ENCODE measurements at places on chromosomes 7 and 10. TPM values are rescaled to one million over a fixed set of nuclear protein-coding genes. Genes with fewer than 3 reads are reported as not detected.

DNA sequence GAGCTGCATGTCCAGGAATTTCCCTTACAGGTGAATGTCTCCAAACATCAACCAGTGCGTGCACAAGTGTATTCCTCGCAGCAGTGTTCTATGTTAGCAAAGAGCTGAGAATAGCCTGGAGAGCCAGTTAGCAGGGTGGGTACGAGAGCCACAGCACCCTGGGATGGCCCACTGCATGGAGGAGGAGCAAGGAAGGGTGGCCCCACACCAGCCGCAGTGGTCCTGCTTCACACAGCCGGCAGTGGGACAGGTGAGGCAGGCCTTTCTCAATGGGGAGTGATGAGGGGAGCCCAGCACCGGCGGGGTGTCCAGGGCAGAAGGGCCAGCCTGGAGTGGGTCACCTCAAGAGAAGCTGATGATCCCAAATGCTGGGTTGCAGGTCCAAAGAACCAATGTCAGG, 240.7 kb downstream of the TCERG1L start:
- DNase-seq = no peak

NACAD gene
- 0.30 TPM for total RNA-seq

HSPA12A gene
- total RNA-seq = 0.64 TPM

- DNase-seq = no peak
These were observed 48.4 kb downstream of the TES start for GRCh38 chr7:116258734-116259133.

GRCh38 chr10:17240096-17240495, 12.1 kb downstream of the VIM start:
- DNase-seq = no peak

GRCh38 chr7:114789161-114789560, 132.7 kb upstream of the MDFIC start:
- no peak for DNase-seq

SUGCT gene
- total RNA-seq = 0.43 TPM

TMEM139 gene
- total RNA-seq = 1.1 TPM

DNA sequence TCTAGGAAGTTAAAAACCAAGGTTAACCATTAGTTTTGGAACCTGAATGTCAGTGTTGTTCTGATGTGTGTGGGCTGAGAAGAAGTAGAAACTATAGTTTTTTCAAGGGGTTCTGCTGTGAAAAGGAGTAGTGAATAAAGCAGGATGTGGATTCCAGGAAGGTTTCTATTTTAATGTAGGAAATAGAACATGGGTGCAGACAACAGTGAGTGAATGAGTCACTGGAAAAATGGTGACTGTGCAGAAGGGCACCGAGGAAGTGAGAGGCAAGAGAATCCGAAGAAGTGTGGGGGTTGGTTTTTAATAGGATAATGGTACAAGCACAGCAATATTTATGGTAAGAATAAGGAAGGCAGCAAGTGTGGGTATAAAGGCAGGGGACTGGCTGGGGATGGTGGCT, 120.4 kb downstream of the ARHGAP21 start:
- DNase-seq = no peak

DNA sequence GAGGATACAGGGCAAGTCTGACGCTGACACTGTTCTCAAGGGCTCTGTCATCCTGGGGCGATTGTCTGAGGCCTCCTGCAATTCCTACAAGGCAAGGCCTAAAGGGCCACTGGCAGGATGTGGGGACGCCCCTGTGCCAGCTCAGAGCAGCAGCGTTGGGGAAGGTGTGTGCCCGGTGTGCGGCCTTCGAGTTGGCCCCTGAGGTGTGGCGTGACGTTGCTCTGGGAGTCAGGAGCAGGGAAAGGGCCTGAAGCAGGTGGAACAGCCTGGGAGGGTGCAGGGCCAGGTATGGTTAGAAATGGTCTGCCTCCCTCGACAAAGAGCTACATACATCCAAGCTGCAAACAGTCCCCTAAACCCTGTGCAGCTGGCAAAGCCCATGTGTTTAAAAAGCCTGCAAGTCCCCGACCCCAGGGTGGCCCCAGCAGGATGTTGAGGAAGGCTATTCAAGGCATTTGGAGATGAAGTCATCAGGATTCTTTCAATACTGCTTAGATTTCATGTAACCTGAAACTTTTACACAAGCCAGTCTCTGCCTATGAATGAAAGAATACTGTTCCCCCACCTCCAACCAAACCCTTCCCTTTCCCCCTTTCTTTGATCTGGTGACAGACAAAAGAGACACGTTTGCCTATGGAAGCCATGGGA, 142.5 kb upstream of the TNS3 start:
- DNase-seq = no peak

- DNase-seq = no peak
These were observed 4.6 kb downstream of the REPIN1 start for GRCh38 chr7:150373049-150373801.

GRCh38 chr10:36538953-36539586, 586.3 kb upstream of the ANKRD30A start:
- DNase-seq = no peak
